ENCODE measurements at places on chromosomes 2 and 18.

- DNase-seq = no peak
Measured at GRCh38 chr2:48251437-48252148, 278.4 kb upstream of the STON1 start.

DNA sequence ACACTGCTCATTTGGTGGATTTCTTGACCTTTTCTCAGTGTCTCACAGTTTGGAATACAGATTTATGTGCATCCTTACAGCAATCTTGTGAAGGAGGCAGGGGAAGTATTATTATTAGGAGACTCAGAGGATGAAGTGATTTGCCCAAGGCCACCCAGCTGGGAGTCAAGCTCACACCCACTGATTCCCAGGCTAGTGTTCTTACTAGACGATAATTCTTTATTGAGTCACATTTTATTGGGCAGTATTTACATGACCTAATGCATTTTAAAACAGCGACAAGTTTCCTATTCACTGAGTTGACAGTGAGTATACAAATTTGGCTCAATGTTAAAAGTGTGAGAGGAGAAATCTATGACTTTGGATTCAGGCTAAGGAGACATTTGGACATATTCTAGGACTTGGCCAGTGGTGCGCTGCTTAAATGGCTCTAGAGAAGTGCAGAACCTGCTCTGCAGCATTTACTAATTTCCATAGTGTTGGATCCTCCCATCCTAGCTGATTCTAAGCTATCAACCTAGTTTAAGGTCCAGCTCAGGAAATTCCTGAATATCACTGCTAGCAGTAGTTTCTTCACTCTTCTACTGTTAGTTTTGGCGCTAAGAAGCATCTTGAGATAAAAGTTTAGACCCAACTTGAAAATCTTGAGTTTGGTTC, 199.3 kb downstream of the MTX2 start:
- no peak for DNase-seq

- peak; percentile 57 for DNase-seq
Measured at GRCh38 chr2:29281086-29281915, 166.1 kb downstream of the CLIP4 start.

- no peak for DNase-seq
Measured at GRCh38 chr2:172574965-172575364, 19.1 kb downstream of the PDK1 start.
